ENCODE measurements at places on chromosomes 5 and 9. TPM values are rescaled to one million over a fixed set of nuclear protein-coding genes. Genes with fewer than 3 reads are reported as not detected.
A peak's percentile ranks its signal among the peaks of the same experiment; 100 is the strongest.

- DNase-seq = no peak
Measured at GRCh38 chr9:123620239-123620638, 264.2 kb downstream of the CRB2 start.

DNA sequence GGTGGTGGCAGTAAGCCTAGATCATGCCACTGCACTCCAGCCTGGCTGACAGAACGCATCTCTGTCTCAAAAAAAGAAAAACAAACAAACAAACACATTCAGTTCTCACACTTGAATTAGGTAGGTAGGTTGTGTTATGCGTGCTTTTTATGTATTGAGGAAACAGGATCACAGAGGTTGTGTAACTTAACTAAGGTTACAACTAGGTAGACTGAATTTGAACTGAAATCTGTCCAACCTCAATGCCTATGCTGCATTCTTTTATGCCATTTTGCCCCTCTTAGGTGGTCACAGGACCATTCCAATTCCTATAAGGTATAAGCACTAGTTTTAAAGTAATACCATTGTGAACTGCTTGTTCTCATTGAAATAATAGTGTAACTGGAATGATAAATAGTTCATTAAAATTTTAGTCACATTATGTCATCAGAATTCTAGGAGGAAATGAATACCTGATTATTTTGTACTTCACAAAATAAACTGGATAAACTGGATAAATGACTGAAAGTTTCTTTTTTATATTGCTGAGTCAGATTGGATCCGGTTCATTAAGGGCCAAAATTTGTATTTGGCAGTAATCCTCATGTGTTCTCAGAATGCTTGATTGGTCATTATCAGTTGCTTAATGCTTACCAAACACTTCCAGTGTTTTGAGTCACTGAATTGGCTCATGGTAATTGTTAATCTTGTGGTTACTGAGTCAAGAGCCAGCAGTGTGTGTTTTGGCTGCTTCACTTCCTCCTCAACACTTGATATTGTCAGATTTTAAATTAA lies 7.1 kb downstream of the UBAP1 start:
- peak; percentile 40 for DNase-seq

DNA sequence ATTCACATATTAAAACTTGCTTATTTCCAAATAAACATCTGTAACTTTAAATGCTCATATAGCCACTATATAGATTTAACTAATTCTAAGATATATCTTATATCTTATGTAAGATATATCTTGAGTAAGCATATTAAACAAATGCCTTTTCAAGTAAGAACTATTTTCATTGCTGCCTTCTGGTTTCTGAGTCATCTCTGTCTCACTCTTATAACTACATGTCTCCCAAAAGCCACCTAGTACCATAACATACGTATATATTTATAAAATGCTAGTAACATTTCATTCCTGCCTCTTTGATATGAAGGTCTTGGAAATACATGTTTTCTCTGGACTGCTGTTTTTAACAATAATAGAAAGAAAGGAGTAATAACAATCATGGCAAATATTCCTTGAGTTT lies 429.5 kb downstream of the DTWD2 start:
- no peak for DNase-seq

GRCh38 chr5:65961633-65962032 lies 35.3 kb downstream of the ERBIN start:
- DNase-seq = no peak

GRCh38 chr5:139131465-139131864 lies 66.7 kb downstream of the SIL1 start:
- no peak for DNase-seq

DNA sequence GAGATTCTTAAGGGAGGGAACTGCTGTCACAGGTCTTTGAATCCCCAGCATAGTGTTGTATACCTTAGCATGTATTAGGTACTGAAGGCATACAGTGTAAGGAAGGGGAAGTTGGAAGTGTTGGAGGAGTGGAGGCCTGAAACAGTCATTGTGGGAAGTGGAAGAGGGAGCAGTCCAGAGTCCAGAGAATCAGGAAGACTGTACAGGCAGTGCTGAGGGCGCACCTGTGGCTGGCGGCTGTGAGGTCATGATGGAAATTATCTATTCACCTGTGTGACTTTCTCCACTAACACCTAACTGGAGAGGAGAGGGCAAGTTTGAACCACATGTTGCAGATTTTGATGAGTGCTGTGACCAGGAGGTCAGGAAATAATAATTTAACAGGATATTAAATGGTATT lies 119.7 kb upstream of the NIPBL start:
- DNase-seq = no peak

DNA sequence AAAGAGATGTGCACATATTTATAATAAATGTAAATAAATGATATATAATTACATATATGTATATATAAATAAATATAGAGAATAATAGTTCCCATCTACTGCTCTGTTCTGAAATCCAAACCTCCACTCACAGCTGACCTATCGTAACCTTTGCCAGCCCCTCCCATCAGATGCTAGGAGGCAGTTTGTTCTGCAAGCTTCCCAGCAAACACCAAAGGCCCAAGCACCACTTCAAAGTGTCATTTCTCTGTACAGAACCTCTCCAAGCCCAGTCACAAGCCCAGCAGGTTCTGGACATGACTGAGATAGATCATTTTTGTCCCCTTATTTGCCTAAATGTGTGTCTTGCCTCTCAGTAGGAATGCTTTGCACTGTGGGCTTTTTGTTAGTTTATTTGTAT lies 62.4 kb downstream of the MFAP3 start:
- DNase-seq = no peak

DNA sequence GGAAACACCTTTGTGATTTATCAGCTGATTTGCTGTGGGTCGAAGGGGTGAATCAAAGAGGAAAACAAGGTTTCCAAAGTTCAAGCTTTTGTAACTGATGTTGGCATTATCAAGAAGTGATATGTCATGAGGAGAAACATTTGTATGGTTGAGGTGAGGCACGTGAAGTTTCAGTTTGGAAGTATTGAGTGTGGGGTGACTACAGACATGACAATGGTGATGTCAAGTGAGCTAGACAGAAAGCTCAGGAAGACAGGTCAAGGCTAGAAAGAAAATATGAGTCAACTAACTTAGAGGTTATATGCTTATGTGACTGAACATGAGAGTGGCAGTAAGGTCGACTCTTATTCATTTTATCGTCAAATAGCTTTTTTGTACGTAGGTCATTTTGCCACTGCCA lies 99.1 kb downstream of the RAB3C start:
- DNase-seq = no peak

DNA sequence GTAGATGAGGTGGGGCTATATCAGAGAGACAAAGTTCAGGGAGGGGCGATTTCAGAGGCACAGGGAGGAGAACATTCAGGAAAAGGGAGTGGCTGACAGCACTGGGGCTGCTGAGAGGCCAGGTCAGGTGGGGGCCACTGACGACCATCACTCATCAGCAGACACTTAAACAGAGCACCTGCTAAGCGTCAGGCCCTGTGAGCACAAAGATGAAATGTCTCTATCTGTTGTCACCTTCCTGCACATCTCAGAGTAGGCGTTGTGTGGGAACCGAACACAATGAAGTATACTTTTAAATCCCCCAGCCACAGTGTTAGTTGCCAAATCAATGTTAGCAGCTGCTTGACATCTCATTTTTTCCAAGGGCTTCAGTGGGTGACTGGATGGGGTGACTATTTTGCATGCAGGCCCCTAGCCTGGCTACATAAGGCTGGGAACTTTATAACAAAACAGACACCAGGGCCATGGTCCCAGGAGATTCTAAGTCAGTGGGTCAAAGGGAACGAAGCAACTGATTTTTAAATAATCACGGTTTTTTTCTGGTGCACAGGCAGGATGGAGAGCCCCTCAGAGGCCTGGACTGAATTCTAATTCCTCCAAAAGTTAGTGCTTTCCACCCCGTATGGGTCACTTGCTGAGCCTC lies 31.1 kb upstream of the ANKRD18A start:
- DNase-seq = no peak

DNA sequence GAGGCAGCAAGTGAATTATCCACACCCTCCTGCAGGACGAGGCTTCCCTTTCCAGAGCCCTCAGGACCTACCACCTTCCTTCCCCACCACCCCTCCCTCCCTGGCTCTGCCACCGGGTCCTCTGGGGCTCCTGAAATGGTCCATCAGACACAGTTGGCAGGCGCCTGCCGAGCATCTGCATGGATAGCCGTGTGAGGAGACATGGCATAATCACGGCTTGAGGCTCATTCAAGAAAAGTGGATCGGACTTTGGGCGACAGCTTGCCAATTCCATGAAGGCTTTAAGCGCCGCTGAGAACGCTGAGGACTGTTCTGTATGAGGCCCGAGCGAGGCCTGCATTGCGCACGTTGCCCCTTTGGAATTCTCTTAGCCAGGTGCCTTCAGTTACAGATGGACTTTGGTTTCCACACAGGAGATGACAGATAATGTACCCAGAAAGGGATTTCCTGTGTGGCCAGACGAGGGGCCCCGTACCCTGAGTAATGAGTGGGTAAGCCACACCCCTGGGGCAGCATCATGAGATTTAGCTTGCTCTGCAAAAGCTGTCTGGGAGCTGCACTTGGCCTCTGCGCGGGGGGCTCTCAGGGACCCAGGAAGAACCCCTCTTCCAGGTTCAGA lies 179.8 kb downstream of the OLFM1 start:
- no peak for DNase-seq

GRCh38 chr5:41772785-41773442 lies 97.3 kb downstream of the OXCT1 start:
- no peak for DNase-seq

The CCNO gene
- 2.1 TPM for polyA plus RNA-seq

Data from kidney (tissue), 22 donors.